GM12891 (cell line): ENCODE measurements at places on chromosomes 11 and 22.

- no peak for DNase-seq
Observed at GRCh38 chr11:44417731-44418455, 108.0 kb upstream of the ALX4 start.

DNA sequence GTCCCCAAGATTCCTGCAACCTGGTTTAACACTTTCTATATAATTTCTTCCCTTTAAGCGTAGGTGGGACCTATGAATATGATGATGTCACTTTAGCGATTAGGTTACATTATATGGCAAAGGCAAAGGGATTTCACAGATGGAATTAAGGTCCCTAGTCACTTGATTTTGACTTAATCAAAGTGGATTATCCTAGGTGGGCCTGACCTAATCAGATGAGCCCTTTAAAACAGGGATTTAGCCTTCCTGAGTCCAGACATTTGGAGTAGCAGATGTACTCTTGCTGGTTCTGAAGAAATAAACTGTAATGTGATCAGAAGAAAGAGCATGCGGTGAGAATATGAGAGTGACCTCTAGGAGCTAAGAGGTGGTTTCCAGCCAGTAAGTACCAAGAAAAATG, 67.8 kb upstream of the LIN7C start:
- no peak for DNase-seq

DNA sequence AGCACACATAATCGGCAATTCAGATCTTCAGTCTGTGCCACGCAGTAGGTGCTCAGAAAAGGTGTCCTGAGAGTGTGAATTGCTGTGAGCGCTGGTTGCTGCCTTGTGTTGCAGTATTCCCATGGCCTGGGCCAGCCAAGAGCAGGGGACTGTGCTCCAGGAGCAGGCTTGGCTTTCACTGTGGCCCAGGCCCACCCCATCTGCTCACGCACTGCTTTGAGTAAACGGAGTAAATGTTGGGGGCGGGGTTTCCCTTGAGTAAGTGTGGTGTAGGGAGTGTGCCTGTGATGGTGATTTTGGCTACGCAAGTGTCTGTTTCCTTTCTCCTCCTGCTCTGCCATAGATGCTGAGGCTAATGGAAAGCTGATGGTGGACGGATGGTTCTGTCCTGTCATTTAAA, 2.3 kb downstream of the CTTN start:
- DNase-seq, result no peak

- no peak for DNase-seq
Observed at GRCh38 chr11:283405-284104, 5.3 kb downstream of the NLRP6 start.

- DNase-seq, result no peak
Observed at GRCh38 chr11:21965221-21965620, 227.7 kb upstream of the ANO5 start.

DNA sequence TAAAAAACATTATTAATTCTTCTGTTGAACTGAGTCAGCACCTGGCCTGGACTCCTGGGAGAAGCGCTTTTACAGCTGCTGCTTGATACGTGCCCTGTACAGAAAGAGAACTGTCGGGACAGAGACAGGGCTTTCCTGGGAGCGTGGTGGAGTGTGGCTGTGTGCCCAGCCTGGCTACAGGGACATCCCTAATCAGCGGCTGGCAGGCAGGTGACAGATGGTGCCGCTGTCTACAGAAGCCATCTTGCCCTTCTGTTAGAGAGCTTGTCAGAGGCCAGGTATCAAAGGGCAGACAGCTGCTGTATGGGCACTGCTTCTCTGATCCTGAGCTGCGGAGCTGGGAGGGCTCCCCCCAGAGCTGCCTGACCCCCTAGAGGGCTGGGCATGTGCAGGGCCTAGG, 361.8 kb downstream of the TENM4 start:
- no peak for DNase-seq

GRCh38 chr11:11230087-11230486, 123.0 kb downstream of the CSNK2A3 start:
- no peak for DNase-seq

GRCh38 chr11:60782393-60783140, 2.6 kb upstream of the MS4A10 start:
- DNase-seq, result no peak

- DNase-seq, result no peak
Observed at GRCh38 chr11:74316772-74317505, 5.5 kb upstream of the P4HA3 start.

GRCh38 chr11:109730669-109731068, 308.7 kb downstream of the C11orf87 start:
- no peak for DNase-seq

DNA sequence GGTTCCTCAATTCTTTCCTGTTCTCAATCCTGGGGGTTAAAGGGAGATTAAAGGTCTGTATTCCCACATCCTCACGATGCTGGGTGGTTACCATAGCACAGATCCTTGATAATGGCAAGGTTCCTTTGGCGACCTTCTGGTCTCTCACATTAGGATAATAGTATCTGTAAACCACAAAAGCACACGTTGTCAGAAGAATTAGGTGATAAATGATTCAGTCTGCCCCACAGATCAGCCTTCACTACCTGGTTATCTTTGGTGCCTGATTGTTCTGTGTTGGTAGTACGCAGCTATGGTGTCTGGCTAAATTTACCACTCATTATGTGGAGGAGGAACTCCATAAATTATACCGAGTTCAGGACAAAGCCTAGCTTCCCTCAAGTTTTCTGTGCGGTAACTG, 78.4 kb downstream of the C2CD3 start:
- DNase-seq, result no peak

- no peak for DNase-seq
Observed at GRCh38 chr11:82043316-82043715, 690.3 kb downstream of the FAM181B start.

- DNase-seq, result no peak
Observed at GRCh38 chr22:34696557-34696956, 369.4 kb upstream of the ISX start.

GRCh38 chr22:35467681-35468434, 67.9 kb downstream of the MCM5 start:
- no peak for DNase-seq

- DNase-seq, result no peak
Observed at GRCh38 chr11:816433-816779, 2.3 kb upstream of the PNPLA2 start.

GRCh38 chr11:61814247-61814957, 2.4 kb downstream of the FADS1 start:
- no peak for DNase-seq

DNA sequence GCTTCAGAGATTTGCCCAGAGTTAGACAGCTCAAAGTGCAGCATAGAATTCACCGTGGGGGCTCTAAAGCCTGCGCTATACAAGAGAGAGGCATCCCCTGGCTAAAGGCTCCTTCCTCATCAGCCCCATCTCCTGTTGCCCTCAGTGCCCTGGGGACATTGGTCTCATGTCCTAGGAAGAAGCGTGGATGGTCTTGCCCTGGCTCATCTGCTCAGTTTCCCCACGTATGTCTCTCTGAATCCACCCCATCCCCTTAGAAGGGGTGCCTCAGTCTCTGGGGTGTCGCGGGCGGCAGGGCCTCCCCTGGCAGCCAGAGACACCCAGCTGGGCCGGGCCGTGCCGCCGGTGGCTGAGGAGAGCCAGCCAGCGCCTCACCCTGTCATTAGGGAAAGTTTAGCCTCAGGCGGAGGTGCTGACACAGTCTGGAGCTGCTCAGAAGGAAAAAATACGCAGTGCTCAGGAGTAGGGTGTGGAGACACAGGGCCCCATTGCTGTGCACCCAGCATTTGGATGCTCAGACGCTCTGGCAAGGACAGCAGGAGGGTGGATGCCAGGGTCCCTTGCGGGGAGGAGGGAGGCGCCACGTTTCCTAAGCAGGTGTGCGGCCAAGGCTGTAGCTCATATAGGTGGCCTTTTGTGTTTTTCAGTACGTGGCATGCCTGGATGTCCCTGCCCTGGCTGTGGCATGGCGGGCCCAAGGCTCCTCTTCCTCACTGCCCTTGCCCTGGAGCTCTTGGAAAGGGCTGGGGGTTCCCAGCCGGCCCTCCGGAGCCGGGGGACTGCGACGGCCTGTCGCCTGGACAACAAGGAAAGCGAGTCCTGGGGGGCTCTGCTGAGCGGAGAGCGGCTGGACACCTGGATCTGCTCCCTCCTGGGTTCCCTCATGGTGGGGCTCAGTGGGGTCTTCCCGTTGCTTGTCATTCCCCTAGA, 1.3 kb downstream of the SLC39A13 start:
- DNase-seq, result no peak

DNA sequence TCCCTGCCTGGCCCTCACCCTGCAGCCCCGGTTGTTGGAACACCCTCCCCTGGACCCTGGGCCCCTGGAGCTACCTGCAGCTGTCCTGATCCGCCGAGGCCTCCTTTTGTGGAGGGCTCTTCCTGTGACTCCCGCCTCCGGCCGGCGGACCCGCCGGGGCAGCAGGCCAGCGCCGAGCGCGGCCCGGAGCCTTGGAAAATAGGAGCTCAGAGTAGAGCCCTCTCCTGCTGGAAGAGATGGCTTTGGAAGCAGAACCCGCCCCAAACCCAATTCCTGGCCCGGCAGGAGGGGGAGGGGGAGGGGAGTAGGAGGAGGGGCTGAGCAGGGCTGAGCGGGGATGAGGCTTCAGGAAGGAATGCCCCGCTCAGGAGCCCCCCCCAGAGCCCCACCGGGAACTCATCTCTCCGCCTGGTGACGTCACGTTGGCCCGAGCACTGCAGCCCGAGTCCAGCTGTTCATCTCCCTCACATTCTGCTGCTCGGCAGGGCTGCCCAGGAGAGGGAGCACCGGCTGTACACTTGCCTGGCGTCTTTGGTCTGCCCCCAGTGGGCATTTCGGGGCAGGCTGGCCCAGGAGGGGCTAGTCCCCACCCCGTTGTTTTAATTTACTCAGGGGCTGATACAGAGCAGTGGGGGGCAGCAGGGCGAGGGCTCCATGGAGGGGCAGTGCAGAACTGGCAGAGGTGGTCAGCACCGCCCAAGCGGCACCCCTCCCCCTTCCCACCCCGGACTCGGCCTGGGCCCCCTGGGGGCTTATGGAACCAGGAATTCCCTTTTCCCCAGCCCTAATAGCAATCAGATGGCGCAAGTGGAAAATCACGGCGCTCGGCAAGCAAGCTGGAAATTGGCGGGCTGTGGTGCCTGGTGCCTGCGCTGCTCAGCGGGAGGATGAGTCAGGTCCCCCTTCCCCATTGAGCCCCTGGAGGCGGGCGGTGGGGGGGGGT, at the start of gene MRGPRF:
Gene MRGPRF, minus strand, starts transcription at position 238 of the 943 bp plus-strand sequence. CDS start 3,345 bp downstream, outside the sequence.
- no peak for DNase-seq

DNA sequence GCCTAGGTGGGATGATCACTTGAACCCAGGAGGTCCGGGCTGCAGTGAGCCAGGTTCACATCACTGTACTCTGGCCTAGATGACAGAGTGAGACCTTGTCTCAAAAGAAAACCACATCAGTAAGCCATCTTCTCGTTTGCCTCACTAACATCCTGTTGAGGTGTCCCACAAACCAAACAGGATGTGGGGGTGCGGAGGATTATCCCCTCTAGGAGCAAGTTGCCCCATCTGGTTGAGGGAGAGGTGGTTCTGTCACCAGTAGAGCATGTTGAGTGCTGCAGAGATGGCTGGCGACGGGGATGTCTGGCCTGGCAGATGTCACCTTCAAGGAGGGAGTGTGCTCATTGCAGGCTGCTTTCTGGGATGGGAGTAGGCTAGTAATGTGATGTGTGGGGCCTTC, 72.4 kb downstream of the ZNRF3 start:
- peak; percentile 17 for DNase-seq

GRCh38 chr22:29391546-29391945, 3.2 kb upstream of the AP1B1 start:
- no peak for DNase-seq

DNA sequence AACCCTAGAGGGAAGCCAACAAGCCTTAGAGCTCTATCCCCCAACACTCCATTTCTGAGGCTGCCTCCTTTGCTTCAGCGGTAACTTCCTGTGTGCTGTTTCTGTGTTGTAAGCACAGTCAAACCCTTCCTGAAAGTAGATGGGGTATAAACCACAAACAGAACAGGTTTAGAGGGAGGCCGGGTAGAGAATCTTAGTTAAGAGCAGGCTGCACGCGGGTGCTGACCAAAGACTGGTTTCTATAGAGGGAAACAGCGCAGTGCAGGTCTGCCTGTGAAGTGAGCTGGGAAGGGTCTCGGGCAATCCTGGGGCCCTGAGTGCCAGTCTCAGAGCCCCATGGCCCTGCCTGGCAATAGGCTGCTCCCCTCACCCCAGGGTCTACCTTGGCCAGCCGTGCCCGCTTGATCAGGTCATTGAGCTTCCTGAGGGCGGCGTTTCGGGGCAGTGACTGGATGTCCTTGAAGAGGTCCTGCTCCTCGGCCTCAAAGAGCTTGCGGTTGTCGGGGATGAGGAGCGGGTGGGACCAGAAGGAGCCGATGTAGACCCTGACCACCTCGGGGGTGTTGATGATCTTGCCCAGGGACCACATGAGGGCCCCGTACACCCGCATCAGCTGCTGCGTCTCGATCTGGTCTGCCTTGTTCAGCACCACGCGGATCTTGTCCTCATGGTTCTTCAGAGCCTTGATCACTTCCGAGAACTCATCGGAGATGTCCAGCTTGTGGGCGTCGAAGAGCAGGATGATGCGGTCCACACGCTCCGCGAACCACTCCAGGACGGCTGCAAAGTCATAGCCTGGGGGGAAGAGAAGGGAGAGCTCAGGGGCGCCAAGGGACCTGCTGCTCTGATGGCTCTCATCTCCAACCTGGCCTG, 15.3 kb upstream of the CDC42BPG start:
- peak; percentile 89 for DNase-seq

DNA sequence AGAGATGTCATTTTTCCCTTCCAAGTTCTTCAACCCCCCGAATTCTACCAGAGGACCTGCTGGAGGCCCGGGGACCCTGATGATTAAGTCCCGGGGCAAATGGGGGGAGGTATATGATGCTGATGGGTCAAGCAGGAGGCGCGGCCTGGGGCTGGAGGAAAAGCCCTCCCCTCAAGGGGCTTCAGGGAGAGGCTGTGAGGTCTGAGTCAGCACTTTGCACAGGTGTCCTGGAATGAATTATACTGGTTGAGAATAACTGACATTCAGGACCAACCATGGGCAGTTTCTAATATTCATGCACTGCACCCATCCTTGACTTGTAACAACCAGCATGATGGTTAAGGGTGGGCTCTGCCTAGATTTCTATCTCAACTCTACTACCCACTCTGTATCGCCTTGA, 146.8 kb upstream of the SYT13 start:
- DNase-seq, result no peak
